Fibroblast of lung (primary cell): ENCODE measurements at places on chromosomes 5 and 9.

- no peak for DNase-seq
Measured at GRCh38 chr5:132431632-132432031, 58.9 kb downstream of the IRF1 start.

- no peak for DNase-seq
Measured at GRCh38 chr9:80937645-80938044, 751.7 kb downstream of the TLE1 start.

DNA sequence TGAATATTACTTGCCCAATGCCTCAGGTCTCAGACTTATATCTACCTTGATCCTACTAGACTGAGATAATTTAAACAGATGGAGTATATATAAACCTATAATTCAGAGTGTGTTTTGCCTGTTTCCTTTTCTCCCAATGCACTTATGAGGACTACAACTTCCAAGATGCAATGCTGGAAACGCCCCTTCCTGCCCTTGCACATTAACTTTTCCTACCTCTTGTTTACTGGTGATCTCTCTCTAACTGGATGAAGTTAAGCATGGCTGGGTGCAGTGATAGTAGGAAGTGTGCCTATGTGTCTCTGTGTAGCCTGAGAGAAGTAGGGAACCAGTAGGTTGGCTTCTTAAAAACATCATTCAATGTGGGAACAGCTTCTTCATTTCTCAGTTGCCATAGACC, 115.2 kb downstream of the SVEP1 start:
- DNase-seq: no peak

GRCh38 chr5:148740966-148741742, 85.3 kb upstream of the ADRB2 start:
- DNase-seq: peak; percentile 53

DNA sequence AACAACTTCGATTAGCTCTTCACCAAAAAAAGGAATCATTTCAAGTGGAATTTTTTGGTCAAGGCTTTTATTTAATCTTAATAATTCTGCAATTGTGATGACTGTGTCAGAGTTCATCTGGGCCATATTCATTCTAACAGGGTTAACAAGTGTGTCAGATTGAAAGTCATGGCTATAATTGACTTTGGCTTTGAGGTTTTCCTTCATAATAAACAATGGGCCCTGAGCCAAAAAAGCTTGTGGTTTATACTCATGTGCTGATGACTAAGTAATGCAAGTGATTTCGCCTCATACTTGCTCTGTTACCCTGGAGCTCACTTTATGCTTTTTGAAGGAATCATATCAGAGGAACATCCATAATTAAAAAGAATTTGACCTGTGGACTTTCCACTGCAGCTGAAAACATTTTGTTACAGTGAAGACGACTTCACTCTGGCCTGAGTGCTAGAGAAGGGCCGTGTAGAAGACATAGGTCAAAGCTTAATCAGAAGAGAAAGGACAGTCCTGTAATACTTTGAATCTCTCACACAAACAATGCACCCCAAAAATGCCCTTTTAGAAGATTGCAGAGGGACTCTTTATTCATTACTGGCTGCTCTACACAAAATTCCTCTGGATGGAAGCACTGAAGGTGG, 101.7 kb downstream of the GDNF start:
- DNase-seq: peak; percentile 93

GRCh38 chr5:132665574-132666080, 7.7 kb downstream of the IL13 start:
- no peak for DNase-seq

- no peak for DNase-seq
Measured at GRCh38 chr5:921456-922435, 29.1 kb downstream of the TRIP13 start.

- no peak for DNase-seq
Measured at GRCh38 chr9:95433096-95433819, 83.5 kb downstream of the PTCH1 start.

GRCh38 chr5:79105868-79106267, 5.7 kb upstream of the BHMT start:
- DNase-seq: no peak

DNA sequence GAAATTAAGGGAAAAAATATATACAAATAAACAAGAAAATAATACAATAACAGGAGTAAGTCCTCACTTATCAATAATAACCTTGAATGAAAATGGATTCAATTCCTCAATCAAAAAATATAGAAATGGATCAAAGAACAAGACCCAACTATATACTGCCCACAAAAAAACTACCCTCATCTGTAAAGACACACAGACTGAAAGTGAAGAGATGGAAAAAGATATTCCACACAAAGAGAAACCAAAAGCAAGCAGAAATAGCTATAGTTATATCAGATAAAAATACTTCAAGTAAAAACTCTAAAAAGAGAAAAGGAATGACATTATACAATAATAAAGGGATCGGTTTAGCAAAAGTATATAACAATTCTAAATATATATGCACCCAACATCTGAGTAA, 66.5 kb downstream of the KIAA0825 start:
- DNase-seq: no peak

- peak; percentile 90 for DNase-seq
Measured at GRCh38 chr5:79850316-79850822, 140.7 kb downstream of the MTX3 start.

GRCh38 chr5:96258692-96259091, 174.4 kb downstream of the PCSK1 start:
- no peak for DNase-seq

DNA sequence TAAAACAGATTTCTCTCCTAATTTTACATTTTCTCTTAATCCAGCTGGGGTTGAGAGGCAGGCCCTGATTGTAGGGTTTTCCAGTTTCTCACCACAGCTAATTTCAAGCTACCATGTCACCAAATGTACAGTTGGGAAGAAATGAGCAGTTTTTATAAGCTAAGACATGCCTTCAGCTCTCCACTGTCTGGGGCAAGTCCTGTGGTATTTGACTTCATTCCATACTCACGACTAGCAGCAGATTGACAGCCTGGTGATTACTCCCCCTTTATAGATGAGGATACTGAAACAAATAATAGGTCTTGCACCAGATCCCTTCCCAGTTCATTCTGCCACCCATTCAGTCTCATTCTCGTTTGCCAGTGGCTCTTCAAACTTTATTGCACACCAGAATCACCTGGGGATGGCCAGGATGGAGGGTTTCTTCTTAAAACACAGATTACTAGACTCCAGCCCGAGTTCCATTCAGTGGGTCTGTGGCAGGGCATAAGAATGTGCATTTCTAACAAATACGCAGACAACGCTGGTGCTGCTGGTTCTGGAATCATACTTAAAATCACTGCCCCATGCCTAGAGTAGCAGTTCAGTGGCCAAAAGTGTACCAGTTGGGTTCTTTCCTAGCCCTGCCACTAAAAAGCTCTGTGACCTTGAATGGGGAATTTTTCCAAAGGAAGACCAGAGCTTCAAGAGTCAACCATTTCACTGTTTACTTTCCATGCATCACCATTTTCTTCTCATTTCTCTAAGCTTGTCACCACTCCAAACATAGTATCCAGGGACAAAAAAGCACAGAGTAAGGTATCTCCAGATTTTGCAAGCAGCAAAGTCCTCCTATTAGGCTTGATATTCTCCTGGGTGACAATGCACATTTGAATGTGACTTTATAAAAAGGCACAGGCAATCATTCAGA, 64.3 kb downstream of the CSNK1A1 start:
- DNase-seq: peak; percentile 54

DNA sequence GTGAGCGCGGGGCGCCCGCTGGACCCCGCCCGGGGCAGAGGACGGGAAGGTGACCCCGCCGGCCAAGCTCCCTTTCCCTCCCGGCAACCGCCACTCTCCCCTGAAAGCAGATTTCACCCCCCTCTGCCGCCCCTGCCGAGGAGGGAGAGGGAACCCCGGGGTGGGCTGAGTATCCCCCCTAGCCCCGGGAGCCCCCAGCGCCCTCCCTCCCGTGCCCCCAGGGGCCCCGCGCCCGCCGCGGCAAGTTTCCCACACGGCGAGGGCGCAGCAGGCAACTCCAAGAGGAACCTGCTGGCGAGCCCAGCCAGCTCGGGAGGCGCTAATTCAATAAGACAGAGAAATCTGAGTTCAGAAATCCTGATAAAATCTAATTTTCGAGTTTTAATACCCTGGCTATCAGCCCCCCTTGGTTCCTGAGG, 1.6 kb downstream of the NTNG2 start:
- peak; percentile 30 for DNase-seq

DNA sequence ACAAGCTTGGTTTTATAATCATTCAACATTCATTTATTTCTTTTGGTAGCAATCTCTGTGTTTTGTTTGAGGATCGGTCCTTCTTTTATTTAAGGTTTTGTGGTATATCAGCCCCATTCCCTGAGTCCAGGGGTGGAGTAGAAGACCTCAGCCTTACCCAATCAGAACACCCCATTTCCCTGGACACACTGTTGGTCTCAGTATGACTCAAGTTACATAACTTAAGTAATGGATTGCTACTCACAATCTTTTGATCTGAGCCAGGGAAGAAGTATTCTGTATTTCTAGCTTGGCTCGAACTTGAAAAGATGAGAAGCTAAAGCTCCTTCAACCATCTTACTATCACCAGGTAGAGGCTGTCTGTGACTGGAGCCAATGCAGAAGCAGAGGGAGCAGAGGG, 175.2 kb upstream of the HAPLN1 start:
- peak; percentile 15 for DNase-seq
